Amygdala (tissue), 56 donors: ENCODE measurements at places on chromosomes 2 and 18.
A peak's percentile ranks its signal among the peaks of the same experiment; 100 is the strongest.

DNA sequence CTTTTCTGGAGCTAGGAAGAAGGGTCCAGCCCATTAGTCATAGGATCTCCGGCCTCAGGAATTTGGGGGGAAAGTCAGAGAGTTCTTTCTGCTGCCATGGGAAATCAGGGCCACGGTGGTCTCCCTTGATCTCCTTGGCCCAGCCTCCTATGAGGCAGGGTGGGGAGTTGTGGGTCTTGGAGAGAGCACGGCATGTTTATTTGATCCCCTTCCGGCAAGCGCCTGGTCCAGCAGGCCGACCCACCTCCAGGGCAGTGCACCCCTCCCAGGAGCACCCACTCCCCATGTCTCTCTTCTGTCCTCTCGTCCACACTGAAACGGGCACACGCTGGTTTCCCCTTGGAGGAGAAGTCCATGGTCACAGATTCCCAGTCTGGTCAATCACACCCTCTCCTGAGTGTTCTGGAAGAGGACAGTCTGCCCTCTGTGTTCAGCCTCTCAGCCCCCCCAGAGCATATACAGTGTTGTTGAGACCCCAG lies 464.6 kb upstream of the HS6ST1 start:
- DNase-seq, result no peak

GRCh38 chr2:7127156-7127555 lies 209.9 kb downstream of the RNF144A start:
- DNase-seq, result no peak

- DNase-seq, result no peak
Measured at GRCh38 chr2:205914213-205915129, 171.5 kb downstream of the INO80D start.

DNA sequence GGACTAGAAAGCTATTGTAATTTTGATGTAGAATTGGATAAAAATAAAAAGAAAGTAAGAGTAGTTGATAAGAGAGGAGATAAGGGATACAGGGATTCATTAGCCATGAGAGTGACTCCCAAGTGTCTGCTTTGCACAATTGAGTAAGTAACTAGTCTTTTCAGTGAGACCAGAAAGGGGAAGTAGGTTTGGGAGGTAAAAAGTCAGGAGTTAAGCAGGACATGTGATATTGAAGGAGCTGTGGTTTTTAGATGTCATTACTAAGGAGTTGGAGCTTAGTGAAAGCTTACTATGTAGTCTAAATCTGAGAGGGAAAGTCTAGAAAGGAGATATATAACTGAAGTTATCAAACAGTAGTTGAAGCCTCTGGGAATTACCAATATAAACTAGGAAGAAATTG lies 93.4 kb downstream of the SLC5A7 start:
- no peak for DNase-seq

DNA sequence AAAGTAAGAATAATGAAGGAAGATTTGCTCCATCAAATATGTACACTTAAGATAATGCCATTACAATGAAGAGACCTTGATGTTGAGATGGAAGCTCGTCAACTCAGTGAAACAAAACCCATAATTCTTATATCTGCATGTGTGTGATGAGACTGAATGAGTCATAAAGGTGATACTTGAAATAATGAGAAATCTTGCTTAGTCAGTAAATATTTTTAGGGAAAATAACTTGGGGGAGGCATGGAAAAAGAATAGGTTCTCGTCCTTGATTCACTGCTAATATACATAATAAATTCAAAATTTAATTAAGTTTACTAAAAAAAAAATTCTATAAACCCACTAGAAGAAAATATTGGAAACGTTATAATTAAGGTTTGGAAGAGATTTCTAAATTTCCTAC lies 75.2 kb downstream of the TRIB2 start:
- DNase-seq, result no peak

DNA sequence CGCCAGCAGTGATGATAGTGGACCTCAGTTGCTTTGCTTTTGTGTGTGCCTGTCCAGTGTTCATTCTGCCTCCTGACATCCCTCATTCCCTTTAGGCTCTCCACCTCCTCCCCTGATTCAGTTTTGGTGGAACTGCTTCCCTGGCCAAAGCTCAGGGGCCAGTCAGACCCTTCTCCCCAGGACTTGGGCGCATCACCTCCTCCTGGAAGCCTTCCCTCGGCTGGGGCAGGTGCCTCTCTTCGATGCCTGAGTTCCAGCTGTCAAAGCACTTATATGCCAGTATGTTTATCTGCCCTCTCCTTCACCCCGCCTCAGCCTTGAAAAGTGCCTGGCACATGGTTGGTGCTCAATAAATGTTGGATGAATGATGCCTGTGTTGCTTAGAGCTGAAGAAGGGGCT lies 11.5 kb downstream of the NMUR1 start:
- no peak for DNase-seq

DNA sequence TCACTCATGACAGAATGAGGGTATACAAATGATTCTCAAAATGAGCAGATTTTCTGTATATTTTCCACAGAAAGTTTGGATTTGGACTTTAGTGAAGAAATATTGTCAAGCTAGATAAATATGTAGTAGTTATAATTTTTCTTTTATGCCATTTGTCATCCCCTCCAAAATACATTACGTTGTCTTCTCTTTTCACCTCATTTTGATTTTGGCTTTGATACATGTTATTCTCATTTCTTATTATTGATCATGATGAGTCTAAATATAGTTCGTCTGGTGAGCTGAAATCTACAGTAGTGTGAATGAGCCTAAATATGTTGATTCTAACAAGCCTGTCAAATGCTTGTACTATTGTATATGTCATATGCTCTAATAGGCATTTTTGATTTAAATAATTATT lies 12.3 kb downstream of the DDX1 start:
- no peak for DNase-seq

- no peak for DNase-seq
Measured at GRCh38 chr2:18282026-18282425, 278.4 kb downstream of the RDH14 start.

GRCh38 chr2:176130147-176130956 lies 847 bp downstream of the HOXD8 start:
- no peak for DNase-seq

- DNase-seq, result peak; percentile 18
Measured at GRCh38 chr2:20225294-20226151, 593 bp upstream of the SDC1 start.

DNA sequence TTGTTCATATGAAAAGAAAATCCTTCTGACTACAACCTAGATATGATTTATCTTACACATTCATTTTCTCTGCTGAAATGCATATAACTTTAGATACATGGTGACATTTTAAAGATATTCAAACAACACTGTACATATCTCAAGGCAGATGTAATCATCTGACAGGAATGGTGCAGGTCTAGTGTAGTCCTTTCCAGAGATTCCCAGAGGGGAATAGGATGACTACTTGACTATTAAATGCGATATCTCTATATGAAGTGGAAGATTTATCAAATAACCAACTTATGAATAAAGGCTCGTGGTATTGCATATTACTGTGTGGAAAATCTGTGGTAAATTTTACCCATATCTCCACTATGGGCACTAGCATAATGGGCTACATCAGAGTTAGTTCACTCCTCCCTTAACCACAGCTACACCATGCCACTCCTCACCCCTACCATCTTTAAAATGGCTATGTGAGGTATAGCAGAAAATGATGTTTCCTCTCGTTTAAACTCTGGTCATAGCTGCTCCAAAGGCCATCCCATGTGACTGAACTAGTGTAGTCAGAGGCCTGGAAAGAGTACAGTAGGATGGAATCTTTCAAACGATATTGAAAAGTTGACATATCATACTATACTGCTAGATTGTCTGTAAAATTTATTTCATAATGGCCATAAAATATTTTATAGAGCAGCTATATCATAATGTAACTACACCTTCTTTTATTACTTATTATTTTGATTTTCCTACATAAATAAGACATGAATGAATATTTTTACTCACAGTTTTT lies 9.1 kb upstream of the ITPRID2 start:
- no peak for DNase-seq

GRCh38 chr18:22180722-22181121 lies 11.3 kb downstream of the GATA6 start:
- DNase-seq, result no peak

GRCh38 chr2:69947325-69947931 lies 14.0 kb downstream of the ASPRV1 start:
- no peak for DNase-seq

- no peak for DNase-seq
Measured at GRCh38 chr2:12979066-12979465, 262.3 kb downstream of the TRIB2 start.

DNA sequence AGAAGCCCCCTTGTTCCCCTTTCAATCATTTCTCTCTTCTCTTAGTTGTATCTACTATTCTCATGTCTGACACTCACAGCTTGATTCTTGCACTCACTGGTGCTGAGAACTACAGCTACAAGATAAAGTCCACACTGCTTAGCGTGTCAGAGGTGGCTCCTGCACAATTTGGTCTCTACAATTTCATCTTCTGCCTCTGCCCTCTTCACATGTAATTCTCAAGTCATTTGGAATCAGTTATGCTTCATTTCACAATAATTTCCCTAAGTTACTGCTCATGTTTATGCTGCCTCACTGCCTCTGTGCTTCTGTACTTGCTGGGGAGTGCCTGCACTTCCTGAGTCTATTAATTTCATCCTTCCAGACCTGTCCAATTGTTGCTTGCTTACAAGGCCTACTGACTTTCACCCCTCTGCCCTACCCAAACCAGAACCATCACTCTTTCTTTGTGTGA lies 11.6 kb upstream of the NAB1 start:
- no peak for DNase-seq

DNA sequence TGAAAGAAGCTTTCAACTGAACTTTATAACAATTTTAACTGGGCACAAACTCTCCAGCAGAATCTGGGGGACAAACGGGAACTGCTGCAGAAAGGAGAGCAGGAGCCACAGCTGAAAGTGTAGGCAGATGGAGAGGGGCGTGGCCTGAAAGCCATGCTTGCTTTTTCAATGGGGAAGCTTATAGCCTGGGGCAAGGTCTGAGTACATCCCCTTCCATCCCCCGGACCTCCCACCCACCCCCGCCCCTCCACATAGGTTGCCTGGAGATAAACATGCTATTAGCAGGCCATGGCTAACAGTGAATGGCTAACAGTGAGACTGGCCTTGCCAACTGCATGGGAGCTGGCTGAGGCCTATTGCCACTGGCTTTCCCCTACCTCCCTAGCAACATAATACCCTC lies 317.9 kb upstream of the TANK start:
- no peak for DNase-seq

- DNase-seq, result no peak
Measured at GRCh38 chr2:208645226-208645625, 238.6 kb downstream of the PTH2R start.

- no peak for DNase-seq
Measured at GRCh38 chr18:11293794-11294193, 144.4 kb upstream of the PIEZO2 start.

- DNase-seq, result no peak
Measured at GRCh38 chr2:205056151-205056561, 510.9 kb downstream of the PARD3B start.

- peak; percentile 55 for DNase-seq
Measured at GRCh38 chr2:64857581-64858471, 131.4 kb upstream of the SLC1A4 start.

DNA sequence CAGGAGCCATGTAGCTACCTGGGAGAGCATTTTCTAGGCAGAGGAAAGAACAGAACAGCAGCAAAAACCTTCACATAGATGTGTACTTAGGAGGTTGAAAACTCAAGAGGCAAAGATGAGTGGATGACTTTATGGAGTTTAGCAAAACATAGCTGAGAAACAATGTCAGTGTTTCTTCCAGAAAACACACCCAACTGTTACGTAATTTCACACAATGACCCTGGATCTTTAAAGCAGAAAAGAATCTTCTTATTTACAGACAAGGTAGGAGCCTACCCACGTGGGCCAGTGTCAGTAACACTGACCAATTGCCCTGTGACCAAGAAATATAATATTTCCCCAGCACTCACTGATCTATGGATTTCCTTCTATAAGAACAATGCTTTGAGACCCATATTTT lies 254.6 kb downstream of the CDH20 start:
- DNase-seq, result no peak
